ENCODE measurements at places on chromosomes 7 and 10.

DNA sequence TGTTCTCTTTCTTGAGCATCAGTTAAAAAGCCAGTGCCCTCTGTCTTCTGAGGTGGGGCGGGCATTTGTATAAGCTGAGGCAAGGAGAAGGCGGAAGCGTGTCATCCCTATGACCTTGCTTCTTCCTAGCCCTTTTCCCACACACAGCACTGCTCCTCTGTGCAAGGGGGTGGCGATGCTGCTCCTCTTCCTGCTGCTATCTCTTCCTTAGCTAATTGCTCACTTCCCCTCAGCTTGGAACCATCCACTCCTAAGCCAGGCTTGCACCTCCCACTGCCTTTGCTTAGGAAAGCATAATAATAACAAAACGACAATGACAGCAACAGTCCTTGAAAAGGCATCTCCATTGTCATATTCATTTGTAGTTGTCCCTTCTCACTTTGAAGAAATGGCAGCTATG lies 366.9 kb downstream of the PHTF2 start:
- no peak for DNase-seq

GRCh38 chr10:98997596-98997995 lies 238.1 kb downstream of the HPSE2 start:
- DNase-seq = no peak

DNA sequence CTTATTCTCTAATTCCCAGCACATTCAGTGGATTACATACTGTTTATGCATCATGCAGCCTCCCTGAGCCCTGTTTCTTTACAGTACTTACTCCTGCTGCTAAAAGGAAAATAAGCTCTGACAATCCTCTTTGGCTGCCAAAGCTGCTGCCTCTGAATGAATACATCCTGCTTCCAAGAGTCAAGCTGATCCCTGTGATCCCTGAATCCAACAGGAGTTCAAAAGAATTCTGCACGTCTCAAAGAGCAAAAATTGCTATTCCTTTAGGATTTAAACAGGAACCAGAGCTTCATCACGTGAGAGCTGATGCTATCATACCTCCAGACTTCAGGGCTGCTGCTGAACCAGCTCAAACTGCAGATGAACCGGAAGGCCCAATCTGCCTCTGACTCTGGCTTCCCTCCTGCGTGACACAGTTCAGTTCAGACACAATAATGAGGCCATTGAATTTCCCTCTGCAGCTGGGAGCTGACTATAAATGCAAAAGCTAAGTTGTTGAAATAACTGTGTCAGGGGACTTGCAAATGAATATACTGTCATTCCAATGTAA lies 851.0 kb upstream of the PHF14 start:
- no peak for DNase-seq

DNA sequence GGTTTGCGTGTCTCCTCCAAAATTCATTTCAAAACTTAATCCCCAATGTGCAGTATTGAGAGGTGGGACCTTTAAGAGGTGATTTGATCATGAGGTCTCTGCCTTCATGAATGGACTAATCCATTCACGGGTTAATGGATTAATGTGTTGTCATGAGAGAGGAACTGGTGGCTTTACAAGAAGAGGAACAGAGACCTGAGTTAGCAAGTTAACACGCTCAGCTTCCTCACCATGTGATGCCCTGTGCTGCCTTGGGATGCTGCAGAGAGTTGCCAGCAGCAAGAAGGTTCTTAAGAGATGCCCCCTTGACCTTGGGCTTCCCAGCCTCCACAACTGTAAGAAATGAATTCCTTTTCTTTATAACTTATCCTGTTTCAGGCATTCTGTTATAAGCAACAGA lies 3.7 kb upstream of the TCTN3 start:
- DNase-seq = no peak

DNA sequence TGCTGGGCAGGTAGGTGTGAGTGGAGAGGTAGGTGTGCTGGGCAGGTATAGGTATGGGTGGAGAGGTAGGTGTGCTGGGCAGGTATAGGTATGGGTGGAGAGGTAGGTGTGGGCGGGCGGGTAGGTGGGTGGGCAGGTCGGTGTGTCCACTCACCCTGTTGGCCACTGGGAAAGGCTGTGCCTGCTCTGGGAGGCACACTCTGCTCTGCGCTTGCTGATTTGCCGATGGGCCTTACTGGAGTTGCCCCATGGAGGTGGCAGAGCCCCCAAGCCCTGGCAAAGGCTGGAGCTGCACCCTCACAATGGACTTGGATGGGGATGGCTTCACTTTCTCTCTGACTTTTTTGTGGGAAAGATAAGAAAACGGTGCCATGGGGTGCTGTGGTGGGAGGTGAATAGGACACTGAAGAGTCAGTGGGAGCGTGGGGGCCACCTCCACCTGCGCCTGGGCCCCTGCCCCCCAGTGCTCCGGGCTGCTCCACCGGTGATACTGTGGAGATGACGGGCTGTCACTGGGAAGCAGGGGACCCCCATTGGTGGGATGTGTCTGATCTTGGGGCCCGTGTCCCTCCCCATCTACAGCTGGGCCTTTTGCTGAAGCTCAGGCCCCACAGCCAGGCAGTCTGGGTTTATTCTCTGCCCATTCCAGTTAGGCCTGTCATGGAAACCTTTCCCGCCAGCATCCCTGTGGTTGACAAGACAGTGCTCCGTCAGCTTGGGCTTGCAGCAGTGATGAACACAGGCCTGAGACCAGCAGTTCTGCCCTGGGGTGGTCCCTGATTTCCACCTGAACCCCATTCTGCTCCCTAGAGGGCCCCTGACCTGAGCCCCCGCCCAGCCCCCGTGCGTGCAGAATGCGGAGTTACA lies 75.0 kb downstream of the NKX6-2 start:
- no peak for DNase-seq

- DNase-seq = no peak
Observed at GRCh38 chr7:100543586-100543985, 4.6 kb downstream of the AGFG2 start.

- no peak for DNase-seq
Observed at GRCh38 chr10:127600479-127600878, 51.4 kb downstream of the NPS start.

GRCh38 chr10:114623661-114624294 lies 34.3 kb downstream of the ABLIM1 start:
- DNase-seq = no peak

- no peak for DNase-seq
Observed at GRCh38 chr7:143492043-143492471, 14.4 kb downstream of the TAS2R41 start.

DNA sequence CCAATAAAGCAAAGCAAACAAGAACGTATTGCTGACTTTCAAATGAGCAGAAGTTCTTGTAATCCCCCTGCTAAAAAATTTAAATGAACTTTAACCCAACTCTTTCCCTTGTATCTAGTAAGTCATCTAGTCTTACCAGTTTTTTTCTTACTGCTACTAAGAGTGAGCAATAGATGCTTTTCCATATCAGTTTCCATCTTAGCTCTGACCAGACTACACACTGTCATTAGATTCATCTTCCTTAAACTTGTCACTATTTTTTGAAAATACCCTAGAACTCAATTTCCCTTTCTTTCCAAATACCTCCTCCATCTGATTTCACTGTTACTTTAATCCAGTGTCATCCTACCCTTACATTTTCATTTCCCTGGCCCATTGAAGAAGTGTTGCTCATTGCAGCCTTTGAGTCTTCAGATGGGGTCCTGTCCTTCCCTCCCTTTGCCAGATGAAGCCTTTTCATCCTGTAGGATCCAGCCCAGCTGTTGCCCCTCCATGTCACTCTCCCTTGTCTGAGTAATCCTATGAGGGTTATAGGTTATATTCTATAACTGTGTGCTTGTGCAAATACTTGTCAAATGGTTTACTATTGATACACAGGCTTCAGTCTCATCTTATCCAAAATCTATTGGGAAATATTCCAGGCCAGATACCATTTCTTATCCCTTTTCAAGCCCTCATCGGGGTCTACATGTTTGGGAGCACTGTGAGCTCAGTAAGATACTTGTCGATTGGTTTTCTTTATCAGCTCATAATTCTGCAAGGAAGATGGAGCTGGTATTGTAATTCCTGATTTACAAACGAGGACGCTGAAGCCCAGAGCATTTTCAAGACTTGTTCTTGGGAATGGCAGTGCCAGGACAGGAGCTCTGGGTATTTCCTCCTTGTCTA lies 51.5 kb upstream of the ITGB1 start:
- DNase-seq = no peak

- no peak for DNase-seq
Observed at GRCh38 chr7:50466815-50467585, 16.9 kb upstream of the FIGNL1 start.

DNA sequence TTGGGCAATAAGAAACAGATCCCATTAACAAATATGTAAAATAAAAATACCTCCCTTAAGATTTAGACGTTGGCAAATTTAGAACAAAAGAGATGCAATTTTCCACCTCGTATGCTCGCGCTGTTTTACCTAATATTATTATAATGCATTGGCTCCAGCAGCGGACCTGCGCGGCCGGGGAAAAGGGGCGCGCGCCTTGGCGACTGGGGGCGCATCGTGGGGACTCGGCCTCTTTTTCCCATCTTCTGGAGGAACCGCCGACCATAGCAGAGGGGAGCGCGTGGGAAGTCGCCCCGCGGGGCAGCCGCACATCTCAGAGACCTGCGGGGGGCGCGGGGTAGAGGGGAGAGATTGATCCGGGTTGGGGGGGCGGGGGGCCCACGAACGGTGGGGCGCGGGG lies 139.4 kb upstream of the MKI67 start:
- DNase-seq = no peak

DNA sequence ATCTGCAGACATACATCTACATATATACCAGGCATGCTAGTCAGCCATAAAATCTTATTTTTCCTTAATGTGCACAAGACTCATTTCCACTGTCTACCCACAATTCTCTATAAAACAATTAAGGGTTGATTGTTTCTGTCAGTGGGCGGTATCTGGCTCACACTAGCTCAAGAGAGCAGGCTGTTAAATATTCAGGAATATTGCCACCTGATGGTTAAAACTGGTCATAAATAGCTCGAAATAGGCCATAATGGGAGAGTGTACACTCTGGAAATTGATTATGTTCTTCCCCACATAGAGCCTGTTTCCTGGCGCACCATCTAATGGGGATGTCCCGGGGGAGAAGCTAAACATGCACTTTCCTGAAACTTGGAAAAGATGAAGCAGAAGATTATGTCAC lies 620.6 kb upstream of the ANKRD30A start:
- DNase-seq = no peak

DNA sequence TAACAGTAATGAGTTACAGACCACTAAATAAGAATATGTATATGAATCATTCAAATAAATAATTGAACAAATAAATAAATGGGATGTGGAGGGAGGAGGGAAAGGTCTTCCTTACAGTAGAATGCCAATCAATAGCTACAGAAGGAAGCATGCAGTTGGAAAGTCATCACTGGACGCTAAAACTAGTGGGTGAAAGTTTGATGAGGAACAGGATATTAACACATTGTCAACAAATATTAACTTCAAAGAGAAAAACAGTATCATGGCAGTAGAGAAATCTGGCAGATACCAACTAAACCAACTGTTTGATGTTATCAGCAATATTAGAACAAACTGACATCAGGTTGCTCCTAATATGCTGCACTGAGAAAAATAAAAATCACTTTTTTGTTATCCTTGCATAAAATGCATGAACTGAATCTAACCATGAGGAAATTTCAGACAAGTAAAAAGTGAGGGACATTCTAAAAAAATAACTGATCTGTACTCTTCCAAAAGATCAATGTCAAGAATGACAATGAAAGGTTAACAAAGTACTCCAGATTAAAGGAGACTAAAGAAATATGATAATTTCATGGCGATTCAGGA lies 94.1 kb downstream of the ZFAND4 start:
- no peak for DNase-seq

DNA sequence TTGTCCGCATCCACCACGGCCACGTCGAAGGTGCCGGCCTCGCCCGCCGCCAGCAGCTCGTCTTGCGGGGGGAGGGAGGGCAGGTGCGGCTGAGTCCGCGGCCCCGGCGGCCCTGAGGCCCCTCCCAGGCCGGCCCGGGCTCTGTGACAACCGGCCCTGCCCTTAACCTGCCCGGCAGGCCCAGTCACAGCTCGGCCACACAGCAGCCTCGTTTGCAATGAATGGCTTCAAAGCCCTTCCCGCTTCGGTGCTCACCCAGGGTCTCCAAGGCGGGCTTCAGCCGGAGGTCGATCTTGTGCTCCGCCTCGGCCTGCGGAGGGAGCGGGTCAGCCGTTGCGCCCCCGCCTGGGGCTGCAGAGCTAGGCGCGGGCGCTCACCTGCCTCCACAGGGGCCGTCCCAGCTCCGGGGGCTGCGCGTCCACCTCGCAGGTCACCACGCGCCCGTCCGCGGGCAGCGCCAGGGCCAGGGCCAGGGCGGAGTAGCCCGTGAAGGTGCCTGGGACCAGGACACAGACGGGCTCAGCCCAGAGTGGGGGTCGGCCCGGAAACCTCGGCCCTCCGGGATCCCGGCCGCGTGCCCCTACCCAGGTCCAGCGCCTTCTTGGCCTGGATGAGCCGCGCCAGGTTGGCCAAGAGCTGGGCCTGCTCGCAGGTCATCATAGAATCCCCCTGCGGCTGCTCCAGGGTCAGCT lies 928 bp downstream of the COMTD1 start:
- no peak for DNase-seq

DNA sequence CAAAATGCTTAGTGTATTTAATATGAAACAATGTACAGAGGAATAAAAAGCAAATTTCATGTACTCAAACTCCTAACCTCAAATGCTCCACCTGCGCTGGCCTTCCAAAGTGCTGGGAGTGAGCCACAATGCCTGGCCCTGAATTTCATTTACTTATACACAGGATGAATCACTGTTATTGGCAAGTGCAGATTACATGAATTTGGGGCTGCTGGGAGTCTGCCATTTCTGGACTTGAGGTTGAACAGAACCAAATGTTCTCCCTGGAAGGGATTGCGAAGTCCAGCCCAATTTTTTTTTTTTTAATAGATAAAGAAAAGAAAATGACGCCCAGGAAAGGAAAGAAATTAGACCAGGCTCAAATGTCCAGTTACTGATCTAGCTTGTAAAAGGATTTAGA lies 6.8 kb upstream of the CSTF2T start:
- DNase-seq = no peak

- no peak for DNase-seq
Observed at GRCh38 chr7:47647181-47647917, 65.4 kb upstream of the TNS3 start.

DNA sequence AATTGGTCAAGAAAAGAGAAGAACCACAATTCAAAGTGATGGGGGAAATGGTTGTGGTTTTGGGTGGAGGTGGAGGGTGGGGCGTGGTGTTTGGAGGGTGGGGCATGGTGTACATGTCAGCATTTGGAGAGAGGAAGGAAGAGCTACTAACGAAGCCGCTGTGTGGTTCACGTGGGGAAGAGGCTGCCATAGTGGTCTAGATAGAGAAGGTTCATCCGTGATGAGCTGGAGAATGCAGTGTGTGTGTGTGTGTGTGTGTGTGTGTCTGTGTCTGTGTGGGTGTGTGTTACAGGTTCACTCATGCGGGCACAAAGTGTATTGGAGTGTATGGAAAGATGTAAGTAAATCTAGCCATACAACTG lies 6.1 kb upstream of the VCL start:
- DNase-seq = peak; percentile 40

GRCh38 chr10:118036281-118036875 lies 10.4 kb downstream of the RAB11FIP2 start:
- no peak for DNase-seq
